ENCODE measurements at places on chromosomes 12 and 14.
A peak's percentile ranks its signal among the peaks of the same experiment; 100 is the strongest.

GRCh38 chr12:28027328-28027727, 54.8 kb upstream of the PTHLH start:
- DNase-seq = no peak

- no peak for DNase-seq
Observed at GRCh38 chr12:6343518-6343917, 1.6 kb upstream of the TNFRSF1A start.

GRCh38 chr12:124520265-124520701, 47.1 kb downstream of the NCOR2 start:
- DNase-seq = no peak

- no peak for DNase-seq
Observed at GRCh38 chr12:105109465-105110212, 2.1 kb downstream of the WASHC4 start.

DNA sequence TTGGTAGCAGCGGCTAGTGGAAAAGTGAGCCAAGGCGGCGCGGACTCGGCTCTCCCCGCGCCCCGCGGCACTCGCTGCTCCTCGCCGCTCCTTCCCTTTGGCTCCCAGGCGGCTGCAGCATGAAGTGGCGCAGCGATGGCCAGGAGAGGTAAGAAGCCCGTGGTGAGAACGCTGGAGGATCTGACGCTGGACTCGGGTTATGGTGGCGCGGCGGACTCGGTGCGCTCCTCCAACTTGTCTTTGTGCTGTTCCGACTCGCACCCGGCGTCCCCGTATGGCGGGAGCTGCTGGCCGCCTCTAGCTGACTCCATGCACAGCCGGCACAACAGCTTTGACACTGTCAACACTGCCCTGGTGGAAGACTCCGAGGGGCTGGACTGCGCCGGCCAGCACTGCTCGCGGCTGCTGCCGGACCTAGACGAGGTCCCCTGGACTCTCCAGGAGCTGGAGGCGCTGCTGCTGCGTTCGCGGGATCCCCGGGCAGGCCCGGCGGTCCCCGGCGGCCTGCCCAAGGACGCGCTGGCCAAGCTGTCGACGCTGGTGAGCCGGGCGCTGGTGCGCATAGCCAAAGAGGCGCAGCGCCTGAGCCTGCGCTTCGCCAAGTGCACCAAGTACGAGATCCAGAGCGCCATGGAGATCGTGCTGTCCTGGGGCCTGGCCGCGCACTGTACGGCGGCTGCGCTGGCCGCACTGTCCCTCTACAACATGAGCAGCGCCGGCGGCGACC, 225.6 kb upstream of the CRY1 start:
- DNase-seq = no peak

DNA sequence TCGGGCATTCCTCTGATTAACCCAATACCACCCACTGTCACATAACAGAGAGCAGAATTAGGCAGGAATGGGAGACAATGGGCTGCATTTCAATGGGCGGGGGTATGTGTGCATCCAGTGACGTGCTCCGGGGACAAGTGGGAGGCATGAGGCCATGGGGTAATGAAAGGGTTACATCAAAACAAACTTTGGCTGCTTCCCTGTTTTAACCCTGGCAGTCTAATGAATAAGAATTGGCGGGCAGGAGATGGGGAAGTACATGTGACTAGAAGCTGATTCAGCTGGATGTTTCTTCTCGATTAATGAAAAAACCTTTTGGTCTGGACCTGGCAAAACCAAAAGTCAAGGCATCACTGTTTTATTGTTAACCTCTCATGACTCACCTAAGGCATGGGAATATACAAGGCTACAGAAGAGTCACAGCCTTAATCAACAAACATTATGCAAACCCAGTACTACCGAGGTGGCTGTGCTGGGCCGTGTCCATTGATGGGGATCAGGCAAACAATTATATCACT, 44.2 kb downstream of the SOCS2 start:
- DNase-seq = no peak

DNA sequence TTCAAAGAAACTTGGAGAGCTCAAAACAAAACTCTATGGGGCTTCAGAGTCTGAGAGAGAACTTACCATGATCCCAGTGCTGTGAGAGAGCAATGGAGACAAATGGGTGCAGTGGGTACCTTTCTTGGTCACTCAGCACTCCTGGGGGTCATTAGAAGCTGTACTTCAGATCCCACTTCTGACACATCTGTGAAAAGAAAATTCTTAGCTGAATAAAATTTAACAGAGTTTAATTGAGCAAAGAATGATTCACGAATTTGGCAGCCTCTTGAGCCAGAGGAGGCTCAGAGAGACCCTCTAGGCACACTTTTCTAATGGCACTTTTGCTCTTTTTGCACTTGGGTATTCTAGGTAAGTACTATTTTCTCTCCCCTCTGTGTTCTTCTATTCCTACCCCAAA, 96.8 kb upstream of the SYT10 start:
- DNase-seq = no peak

GRCh38 chr12:104549815-104550480, 93.2 kb downstream of the CHST11 start:
- no peak for DNase-seq

GRCh38 chr12:124518051-124518932, 49.1 kb downstream of the NCOR2 start:
- peak; percentile 94 for DNase-seq

- DNase-seq = no peak
Observed at GRCh38 chr12:20557096-20557495, 138.0 kb upstream of the SLCO1C1 start.

DNA sequence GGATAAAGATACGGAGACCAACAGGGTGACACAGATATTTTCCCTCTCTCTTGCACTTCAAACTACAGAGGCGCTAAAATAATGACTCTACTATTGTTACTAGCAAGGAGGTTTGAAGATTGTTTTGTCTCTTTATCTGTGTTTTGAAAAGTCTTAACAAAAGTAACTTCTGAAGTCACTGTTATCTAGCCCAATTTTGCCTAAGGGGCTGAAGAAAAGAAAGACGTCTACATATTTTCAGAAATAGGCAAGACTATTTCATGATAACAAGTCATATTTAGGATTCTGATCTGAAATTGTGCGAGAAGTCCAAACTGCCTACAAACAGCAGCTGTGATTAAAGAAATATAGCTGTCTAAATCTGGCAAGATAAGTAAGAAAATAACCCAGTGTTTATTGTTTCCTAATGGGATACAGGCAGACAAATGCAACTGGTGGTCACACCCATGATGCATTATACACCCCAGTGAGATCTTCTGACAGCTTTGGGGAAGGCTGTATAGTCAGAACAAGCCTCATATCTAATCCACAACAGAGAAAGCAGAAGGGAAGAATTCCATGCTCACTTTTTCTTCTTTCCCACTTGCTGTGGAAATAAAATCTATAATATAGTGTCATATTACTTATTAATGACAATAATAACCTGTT, 226.9 kb upstream of the ARID2 start:
- DNase-seq = no peak

GRCh38 chr12:32292151-32292550, 107.2 kb upstream of the FGD4 start:
- DNase-seq = no peak

DNA sequence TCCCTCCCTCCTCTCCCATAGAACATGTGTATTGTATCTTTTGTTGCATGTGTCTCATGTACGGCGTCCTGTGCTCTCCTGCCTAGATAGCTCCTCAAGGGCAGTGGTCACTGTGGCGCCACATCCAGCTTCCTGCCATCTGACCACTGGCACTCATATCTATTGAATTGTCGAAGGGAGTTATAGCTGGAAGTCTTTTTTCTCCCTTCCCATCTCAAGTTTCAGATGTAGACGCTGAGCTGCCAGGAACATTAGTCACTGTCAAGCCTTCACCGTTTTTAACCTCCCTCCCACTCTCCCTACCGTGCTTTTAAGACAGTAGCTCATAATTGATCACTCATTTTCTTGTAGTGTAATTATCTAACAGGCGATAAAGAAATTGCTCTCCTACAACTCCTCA, 33.0 kb downstream of the MTHFD1 start:
- no peak for DNase-seq

- no peak for DNase-seq
Observed at GRCh38 chr12:1435456-1435855, 158.9 kb downstream of the FBXL14 start.

DNA sequence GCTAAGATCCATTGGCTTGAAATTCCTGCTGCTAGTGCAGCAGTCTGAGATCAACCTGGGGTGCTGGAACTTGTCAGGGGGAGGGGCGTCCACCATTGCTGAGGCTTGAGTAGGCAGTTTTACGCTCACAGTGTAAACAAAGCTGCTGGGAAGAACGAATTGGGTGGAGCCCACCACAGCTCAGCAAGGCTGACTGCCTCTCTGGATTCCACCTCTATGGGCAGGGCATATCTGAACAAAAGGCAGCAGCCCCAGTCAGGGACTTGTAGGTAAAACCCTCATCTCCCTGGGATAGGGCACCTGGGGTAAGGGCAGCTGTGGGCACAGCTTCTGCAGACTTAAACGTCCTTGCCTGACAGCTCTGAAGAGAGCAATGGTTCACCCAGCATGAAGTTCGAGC, 191.7 kb downstream of the ALG10B start:
- no peak for DNase-seq

DNA sequence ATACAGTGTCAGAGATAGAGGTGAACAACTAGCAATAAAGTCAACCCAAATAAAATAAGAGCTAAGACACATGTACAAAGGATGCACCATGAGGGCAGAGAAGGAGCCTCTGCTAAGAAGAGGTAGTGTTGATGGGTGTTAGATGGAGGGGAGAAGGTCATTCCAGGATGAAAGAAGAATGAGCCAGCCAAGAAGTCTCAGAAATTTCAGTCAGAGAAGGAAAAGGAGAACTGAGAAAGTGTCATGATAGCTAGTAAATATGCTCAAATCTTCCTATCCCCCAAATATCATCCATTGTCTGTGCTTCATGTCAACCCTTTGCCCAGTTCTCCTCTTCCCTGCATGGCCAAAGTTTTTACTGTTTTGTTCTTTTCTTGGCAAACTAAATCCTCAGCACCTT, 225.2 kb upstream of the BTG1 start:
- no peak for DNase-seq

DNA sequence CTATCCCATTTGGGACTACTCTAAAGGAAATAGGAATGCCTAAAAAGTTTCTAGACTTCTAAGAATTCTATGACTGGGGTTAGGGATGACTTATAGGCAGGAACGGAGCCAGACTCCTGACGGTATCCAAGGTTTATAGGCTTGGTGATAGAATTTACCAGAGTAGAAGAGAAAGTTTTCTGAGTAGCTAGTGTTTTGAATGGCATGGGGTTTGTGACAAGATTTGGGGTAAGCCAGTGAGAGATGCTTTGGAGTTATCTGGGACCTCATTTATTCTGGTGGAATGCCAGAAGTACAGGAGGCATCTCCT, 444.6 kb downstream of the RAD51B start:
- DNase-seq = no peak

GRCh38 chr12:88035907-88036289, 6.7 kb upstream of the C12orf50 start:
- DNase-seq = no peak

DNA sequence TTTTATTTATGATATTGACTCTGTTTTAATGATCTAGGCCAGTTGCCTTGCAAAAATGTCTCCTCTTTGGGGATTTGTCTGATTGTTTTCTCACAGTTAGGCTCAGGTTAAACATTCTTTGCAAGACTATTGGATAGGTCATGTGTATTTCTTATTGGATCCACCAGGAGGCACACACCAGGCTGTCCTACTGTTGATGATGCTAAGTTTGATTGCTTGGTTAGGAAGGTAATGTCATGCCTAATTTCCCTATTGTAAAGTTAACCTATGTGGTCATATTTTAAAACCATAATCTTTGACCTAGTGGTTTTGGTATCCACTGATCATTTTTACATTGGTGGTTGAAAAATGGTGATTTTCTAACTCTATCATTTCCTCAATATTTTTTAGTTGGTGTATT, 137.1 kb downstream of the BRMS1L start:
- no peak for DNase-seq

DNA sequence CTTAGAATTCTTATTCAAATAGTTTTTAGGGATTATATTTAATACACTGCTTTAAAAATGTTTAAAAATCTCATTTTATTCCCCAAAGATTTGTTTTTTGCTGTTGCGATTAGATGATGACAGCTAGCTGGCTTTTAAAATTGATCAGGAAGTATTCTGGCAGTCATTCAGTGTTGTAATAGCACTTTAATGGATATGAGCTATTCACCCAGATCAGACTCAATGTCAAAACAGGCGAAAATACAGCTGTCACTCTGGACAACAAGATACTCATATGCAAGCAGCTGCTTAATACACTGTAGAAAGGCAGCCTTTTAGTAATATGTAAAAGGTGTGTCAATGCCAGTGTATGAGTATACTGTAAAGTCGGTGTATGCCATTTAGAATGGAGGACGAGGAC, 91.7 kb downstream of the NPAS3 start:
- DNase-seq = no peak

DNA sequence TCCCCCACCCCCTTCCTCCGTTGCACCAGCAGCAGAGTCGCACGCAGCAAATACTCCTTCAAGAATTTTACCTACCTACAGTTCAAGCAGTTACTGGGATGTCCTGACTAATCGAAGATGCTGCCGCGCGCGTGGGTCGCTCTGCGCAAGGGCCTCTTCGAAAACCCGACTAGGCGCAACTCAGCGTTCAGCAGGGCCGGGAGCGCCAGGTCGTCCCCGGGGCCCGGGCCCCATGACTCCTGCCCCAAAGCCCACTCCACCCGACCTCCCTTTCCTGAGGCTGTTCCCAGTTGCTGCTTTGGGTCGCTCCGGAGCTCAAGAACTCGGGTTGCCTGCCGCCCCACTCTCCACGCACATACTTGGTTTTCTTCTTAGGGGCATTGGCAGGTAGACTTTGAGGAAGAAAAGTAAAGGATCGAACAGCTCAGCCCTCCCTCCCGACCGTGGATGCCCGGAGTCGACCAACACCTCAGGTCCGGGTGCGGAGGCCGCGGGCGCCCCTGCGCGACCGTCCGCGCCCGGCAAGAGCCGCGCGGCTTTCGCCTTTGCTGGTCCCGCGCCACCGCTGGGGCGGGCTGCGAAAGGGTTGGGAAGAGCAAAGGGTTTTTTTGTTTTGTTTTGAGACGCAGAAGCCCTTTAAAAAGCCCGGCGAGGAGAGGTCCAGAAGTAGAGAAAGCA, 1.9 kb downstream of the BMP4 start:
- no peak for DNase-seq

GRCh38 chr12:116739381-116739887, 1.3 kb downstream of the RNFT2 start:
- DNase-seq = no peak
